ENCODE measurements at places on chromosomes 7 and 10. TPM values are rescaled to one million over a fixed set of nuclear protein-coding genes. Genes with fewer than 3 reads are reported as not detected.

DNA sequence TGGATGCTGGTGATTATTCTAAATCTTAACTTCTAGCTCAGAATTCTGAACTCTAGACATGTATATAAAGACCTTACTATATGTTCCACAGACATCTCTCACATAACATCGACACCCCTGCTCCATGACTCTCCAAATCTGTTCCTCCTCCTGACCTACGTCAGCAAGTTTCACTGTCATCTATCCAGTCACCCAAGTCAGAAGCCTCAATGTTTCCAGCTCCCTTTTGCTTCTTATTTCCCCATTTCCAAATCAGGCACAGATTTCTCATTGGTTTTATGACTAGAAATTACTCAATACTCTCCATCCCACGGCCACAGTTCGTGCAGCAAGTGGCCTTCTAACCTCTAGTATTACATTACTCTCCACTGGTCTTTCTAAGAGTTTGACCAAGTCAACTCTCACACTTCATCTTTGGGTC is 28.5 kb downstream of the EPC1 start:
- no peak overlapping the region for H3K4me3 ChIP-seq
- no peak overlapping the region for H3K27ac ChIP-seq
- H3K27me3 ChIP-seq: no peaks in the 10 kb centered on the region
- peaks cover 46% of the 10 kb centered on the region for H3K4me1 ChIP-seq
- no peak for DNase-seq
- H3K36me3 ChIP-seq: no peaks in the 10 kb centered on the region

DNA sequence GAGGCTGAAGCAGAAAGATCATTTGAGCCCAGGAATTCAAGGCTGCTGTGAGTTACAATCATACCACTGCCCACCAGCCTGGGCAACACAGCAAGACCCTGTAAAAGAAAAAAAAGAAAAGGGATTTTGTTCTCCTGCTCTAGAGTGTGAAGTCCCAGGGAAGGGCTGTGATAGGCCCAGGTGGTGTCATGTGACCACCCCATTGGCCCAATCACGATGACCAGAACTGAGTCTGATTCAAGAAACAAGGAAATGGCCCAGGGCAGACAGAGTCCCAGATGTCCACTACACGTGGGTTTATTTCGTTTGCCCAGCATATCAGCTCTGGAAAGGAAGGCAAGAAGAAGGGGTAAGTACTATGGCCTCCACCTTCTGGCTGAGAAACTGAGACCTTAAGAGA is 81.3 kb upstream of the CUX1 start:
- no peaks in the 10 kb centered on the region for H3K36me3 ChIP-seq
- H3K4me3 ChIP-seq: no peak overlapping the region
- H3K4me1 ChIP-seq: peaks cover 11% of the 10 kb centered on the region
- H3K27ac ChIP-seq: no peak overlapping the region
- H3K27me3 ChIP-seq: peaks cover 5% of the 10 kb centered on the region

DNA sequence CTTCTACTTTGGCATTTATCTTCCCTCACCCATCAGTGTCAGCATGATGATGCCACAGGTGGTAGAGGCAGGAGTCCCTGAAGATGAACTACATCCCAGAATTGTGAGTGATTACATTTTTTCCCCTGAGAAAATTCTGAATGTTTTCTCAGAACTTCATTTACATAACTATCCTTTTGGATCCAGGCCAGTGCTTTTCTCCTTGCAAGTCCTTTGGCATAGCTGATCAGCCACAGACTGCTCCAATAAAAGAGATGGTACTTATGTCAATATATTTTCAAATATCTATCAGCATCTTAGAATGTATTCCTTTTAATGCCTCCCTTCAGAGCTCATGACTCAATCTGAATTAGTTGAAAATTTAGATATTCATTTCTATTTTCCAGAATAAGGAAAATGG is 135.5 kb downstream of the IQUB start:
- no peaks in the 10 kb centered on the region for H3K36me3 ChIP-seq
- no peak overlapping the region for H3K27ac ChIP-seq
- DNase-seq: no peak
- H3K27me3 ChIP-seq: no peaks in the 10 kb centered on the region

DNA sequence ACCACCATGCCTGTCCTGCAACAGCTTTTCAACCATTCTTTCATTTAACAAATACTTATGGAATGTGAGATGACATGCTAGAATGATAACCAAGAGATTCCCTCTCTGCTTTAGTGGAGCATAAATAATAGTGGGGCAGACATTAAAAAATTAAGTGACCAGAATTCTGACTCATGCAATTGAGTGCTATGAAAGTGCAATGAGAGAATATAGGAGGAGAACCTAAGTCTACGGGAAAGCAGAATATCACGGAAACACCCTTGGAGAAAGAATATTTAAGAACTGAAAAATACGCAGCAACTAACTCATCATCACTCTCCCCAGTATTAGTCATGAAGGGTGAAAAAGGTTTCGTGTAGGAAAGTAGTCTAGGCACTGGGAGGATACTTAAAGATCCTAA is 7.1 kb downstream of the KIF5B start:
- H3K4me1 ChIP-seq: peaks cover 58% of the 10 kb centered on the region
- no peaks in the 10 kb centered on the region for H3K27me3 ChIP-seq
- peaks cover 34% of the 10 kb centered on the region for H3K36me3 ChIP-seq
- H3K27ac ChIP-seq: no peak overlapping the region
- DNase-seq: no peak

DNA sequence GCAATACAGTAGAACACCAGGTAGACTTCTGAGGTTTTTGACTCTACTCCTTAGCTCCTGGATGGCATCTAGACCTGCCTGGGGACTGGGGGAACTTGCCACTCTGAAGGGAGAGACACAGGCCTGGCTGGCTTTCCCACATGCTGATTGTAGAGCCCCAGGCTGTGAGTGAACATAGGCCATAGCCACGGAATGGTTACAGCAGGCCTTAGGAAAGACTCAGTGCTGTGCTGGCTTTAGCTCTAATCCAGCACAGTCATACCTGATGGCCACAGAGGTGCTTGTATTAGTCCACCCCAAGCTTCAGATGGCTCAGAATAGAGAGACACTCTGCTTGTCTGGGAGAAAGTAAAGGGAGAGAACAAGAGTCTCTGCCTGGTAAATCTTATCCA is 35.0 kb upstream of the ARHGAP12 start:
- H3K27ac ChIP-seq: no peak overlapping the region
- H3K36me3 ChIP-seq: no peaks in the 10 kb centered on the region
- H3K27me3 ChIP-seq: no peaks in the 10 kb centered on the region
- H3K4me3 ChIP-seq: no peak overlapping the region

- DNase-seq: peak; percentile 48
- no peaks in the 10 kb centered on the region for H3K36me3 ChIP-seq
- no peaks in the 10 kb centered on the region for H3K27me3 ChIP-seq
- no peak overlapping the region for H3K27ac ChIP-seq
- no peak overlapping the region for H3K4me3 ChIP-seq
These were observed 545.3 kb downstream of the PTPRN2 start for GRCh38 chr7:158042156-158042880.

DNA sequence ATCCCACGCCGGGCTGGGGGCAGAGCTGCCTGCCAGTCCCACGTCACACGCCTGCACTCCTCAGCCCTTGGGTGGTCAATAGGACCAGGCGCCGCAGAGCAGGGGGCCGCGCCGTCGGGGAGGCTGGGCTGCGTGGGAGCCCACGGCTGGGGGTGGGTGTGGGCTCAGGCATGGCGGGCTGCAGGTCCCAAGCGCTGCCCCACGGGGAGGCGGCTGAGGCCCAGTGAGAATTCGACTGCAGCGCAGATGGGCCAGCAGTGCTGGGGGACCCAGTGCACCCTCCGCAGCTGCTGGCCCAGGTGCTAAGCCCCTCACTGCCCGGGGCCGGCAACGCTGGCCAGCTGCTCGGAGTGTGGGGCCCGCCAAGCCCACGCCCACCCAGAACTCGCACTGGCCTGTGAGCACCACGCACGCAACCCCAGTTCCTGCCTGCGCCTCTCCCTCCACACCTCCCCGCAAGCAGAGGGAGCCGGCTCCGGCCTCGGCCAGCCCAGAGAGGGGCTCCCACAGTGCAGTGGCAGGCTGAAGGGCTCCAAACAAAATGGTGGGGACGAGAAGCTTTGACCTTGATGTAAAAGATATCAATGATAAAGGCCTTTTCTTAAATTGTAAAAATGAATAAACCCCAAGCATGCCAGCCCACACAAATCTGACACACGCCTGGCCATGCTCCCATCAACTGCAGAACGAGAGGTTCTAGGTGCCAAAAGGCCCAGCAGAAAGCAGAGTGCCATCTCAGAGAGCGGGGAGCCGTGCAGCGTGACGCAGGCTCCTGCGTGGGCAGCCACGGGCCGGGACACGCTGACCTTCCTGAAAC is 255.5 kb downstream of the MAD1L1 start:
- no peaks in the 10 kb centered on the region for H3K27me3 ChIP-seq
- no peak overlapping the region for H3K27ac ChIP-seq
- no peaks in the 10 kb centered on the region for H3K4me1 ChIP-seq
- DNase-seq: no peak
- H3K36me3 ChIP-seq: peaks cover 27% of the 10 kb centered on the region
- H3K4me3 ChIP-seq: no peak overlapping the region

DNA sequence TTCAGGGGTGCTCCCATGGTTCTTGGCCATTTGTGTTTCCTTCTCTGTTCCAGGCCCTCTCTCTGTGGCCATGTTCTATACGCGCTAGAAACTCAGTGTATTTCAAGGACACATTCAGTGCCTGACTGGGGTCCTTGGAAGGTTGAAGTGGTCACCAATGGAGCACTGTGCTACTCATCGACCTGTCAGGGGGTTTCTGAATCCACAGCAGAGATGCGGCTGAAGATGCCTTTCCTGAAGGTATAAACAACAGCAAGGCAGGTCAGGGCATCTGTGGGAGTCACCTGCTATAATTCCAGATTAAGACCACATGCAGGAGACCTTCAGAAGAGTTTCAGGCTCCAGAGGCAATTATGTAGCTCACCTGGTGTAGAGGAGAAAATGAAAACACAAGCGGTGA is 86.8 kb upstream of the MGMT start:
- no peak overlapping the region for H3K4me3 ChIP-seq
- DNase-seq: no peak
- no peaks in the 10 kb centered on the region for H3K27me3 ChIP-seq
- H3K36me3 ChIP-seq: no peaks in the 10 kb centered on the region
- H3K27ac ChIP-seq: no peak overlapping the region
- H3K4me1 ChIP-seq: no peaks in the 10 kb centered on the region

DNA sequence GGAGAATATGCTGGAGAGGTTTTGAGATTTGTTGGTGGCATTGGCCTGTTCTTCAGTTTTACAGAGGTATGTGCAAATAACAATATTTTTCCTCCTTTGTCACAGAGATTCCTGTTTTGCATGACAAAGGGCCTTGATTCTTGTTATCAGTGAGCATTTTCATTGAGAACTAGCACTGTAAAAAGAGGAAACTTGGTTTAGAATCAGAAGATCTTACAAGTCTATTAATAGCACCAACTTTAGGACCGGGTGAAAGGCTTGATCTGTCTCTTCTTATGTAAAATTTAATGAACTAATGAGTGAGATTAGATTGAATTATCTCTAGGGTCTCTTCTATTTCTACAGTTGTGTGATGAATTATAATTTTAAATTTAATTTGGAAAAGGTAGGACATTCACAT is 25.5 kb downstream of the TSPAN13 start:
- peaks cover 3% of the 10 kb centered on the region for H3K36me3 ChIP-seq
- no peak overlapping the region for H3K27ac ChIP-seq
- no peak overlapping the region for H3K4me3 ChIP-seq
- H3K4me1 ChIP-seq: no peaks in the 10 kb centered on the region

ATP5F1C gene
- 197 TPM for total RNA-seq

ZNF716 gene
- total RNA-seq: not detected

IGFBP3 gene
- total RNA-seq: 519 TPM

MBL2 gene
- not detected for total RNA-seq

GBX1 gene
- not detected for total RNA-seq

CCL24 gene
- not detected for total RNA-seq

Measured in suprapubic skin (tissue), 4 donors.